ENCODE measurements at places on chromosomes 7 and 10.

DNA sequence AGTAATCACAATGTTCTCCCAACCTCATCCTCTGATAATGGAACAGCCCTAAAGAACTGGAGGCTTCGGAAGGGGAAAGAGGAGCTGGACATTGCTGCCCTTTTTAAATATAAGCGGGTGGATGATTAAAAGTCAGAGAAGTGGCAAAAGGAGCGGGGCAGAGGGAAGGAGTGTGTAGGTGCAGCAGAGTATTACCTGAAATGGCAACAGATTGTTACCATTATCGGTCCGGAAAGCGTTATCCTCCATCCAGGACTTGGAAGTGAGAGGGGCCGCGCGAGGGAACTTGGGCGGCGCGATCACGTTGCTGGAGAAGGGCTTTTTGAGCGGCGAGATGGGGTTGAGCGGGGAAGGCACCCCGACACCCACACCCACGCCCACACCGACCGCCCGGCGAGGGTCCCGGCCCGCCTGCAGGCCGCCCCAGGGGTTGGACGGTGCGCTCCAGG is 51.7 kb downstream of the CPEB3 start:
- DNase-seq: no peak

- peak; percentile 78 for DNase-seq
Measured at GRCh38 chr10:50421026-50421719, 169.9 kb upstream of the ASAH2 start.

GRCh38 chr7:139691253-139691781 is 86.5 kb downstream of the HIPK2 start:
- no peak for DNase-seq

GRCh38 chr7:31782411-31782991 is 95.5 kb downstream of the PPP1R17 start:
- DNase-seq: peak; percentile 37

- no peak for DNase-seq
Measured at GRCh38 chr10:130809181-130809580, 502.3 kb downstream of the TCERG1L start.

GRCh38 chr7:80604436-80604835 is 34.0 kb upstream of the CD36 start:
- no peak for DNase-seq

DNA sequence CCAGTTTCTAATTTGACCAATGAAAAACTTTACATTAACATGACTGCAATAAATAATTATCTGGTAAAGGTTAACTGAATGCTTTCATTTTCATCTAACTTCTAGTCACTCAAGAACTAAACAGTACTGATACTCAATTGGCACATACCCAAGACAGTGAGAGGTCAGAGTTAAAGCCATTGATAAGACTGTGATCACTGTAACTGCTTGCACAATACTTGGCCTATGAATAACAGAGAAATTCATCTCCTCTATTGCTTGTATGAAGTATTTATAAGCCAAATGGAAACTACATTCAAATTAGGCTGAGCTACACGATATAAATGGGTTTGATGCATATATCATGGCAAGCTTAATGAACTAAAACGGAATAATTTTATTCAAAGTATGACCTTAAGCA is 43.0 kb downstream of the HERC4 start:
- DNase-seq: no peak

DNA sequence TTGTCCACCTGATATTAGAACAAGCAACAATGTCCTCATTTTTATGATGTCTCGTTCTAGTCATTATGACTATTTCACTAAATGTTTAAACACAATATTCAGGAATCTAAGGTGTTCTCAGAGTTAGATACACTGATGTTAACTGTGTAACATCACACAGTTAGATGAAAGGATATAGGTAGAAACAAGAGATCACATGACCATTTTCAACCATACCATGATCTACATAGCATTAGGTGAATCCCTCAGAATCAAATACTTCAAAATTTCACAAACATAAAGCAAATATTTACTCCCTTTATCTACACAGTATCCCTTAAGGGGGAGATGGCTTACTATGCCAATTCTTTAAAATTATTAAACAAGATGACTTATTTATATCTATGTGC is 90.3 kb downstream of the ANK3 start:
- DNase-seq: no peak

DNA sequence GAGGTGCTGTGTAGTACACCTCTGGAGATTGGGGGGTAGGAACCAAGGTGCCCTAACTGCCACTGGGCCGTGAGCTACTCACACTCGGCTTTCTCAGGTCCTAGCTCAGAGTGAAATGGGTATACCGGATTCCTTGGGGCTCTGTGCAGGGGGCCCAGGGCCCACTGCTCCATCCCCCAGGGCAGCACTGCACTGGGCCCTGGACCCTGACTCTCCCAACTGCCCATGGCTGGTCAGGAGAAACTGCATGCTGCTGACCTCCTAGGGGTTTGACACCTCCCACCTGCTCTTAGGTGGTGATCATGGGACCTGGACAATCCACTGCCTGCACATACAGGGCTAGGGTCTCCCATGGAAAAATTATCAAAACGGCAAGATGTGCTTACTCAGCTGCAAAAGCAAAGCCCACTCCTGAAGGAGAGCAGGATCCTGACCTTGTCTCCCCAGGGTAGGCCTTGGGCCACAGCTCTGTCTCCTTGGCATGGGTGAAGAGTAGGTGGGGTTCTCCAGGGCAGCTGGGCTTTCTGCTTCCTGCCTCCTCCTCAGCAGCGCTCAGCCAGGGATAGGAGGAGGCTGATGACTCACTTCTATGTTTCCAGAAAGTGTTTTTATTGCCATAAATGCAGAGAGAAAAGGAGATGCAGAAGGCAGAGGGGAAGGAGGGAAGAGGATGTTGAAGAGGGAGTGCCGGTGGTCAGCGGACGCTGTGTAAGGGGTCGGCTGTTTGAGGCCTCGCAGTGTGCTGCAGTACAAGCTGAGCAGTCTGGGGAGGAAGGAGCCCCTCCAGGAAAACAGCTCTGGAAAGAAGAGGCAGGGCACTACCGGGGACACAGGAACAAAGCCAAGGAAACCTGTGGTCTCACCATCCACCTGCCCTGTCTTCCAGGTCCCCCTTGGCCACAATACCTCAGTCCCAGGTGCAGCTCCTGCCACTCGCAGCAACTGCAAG is 107.8 kb downstream of the ARHGAP22 start:
- DNase-seq: no peak

GRCh38 chr7:44240983-44241510 is 40.3 kb downstream of the YKT6 start:
- peak; percentile 79 for DNase-seq

DNA sequence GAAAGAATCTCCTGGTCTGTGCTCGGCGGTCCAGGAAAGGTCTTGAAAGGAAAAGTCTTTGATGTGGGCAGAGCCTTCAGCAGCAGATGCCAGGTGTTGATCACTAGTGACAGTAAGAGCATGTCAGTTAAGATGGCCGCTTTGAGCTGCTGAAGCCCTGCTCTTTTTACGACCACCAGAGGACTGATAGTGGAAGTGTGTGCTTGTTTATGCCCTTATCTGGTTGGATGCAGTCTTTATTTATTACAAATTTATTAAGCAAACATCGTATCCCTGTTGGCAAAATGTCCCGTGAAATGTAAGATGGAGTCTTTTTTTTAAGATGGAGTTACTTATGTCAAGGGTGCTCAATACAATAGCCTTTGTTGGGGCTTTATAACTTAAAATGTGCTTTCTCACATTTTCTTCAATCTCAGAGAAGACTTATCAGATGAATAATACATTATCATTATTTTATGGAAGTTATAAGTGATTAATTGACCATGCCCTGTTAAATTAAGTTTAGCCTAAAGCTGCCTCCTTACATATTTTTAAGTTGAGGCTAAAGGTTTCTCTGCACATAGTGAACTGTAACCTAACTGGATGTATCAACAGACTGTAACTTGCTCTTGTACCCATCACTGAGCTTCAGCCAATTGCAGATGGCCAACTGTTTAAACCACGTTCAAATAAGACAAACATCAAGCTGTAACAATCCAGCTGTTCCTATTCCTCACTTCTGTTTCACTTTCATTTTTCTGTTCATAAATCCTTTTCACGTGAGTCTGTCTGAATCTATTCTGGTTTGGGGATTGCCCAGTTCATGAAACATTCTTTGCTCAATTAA is 97.4 kb upstream of the PIK3CG start:
- DNase-seq: peak; percentile 29

DNA sequence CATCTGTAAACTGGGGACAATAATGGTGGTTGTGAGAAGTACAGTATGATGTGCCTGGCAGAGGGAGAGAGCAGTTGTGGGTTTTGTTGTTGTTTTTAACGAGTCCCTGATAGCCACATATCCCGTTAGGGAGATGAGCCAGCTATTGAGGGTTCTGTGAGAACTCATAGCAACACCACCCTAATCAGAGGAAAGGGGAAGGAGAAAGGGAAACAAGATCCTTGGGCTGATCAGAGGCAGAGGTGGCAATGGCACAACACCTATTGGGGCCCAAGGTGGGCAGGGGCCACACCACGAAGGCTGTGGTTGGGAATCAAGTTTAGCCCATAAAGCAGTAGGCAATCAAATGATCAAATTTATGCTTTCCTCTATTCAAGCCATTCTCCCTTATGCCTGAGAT is 1.7 kb upstream of the MRPS24 start:
- DNase-seq: no peak

GRCh38 chr7:44693641-44694313 is 54.9 kb upstream of the ZMIZ2 start:
- DNase-seq: no peak
